ENCODE measurements at places on chromosomes 5 and 9. TPM values are rescaled to one million over a fixed set of nuclear protein-coding genes. Genes with fewer than 3 reads are reported as not detected.

Gene COL15A1
- not detected for total RNA-seq

Gene MYOZ3
- not detected for total RNA-seq

Gene SOHLH1
- not detected for total RNA-seq

Gene FRRS1L
- not detected for total RNA-seq

GRCh38 chr5:69512740-69513260 lies 20.2 kb downstream of the OCLN start:
- DNase-seq, result no peak
- H3K27me3 ChIP-seq, result no peaks in the 10 kb centered on the region
- no peak overlapping the region for H3K4me3 ChIP-seq
- no peak overlapping the region for H3K27ac ChIP-seq
- no peaks in the 10 kb centered on the region for H3K4me1 ChIP-seq
- H3K36me3 ChIP-seq, result no peaks in the 10 kb centered on the region

DNA sequence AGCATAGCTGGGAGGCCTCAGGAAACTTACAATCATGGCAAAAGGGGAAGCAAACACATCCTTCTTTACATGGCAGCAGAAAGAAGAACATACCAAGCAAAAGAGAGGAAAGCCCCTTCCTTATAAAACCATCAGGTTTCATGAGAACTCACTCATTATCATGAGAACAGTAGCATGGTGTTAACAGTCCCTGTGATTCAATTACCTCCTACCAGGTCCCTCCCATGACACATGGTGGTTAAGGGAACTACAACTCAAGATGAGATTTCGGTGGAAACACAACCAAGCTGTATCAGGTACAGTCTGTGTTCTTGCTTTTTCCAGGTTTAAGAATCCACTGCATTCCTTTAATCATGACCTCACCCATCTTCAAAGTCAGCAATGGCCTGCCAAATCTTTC lies 514.2 kb downstream of the KCTD16 start:
- DNase-seq, result no peak
- H3K27me3 ChIP-seq, result no peaks in the 10 kb centered on the region
- no peak overlapping the region for H3K27ac ChIP-seq
- H3K4me1 ChIP-seq, result no peaks in the 10 kb centered on the region
- no peaks in the 10 kb centered on the region for H3K36me3 ChIP-seq
- H3K4me3 ChIP-seq, result no peak overlapping the region

- H3K4me1 ChIP-seq, result no peaks in the 10 kb centered on the region
- DNase-seq, result no peak
- no peak overlapping the region for H3K27ac ChIP-seq
- H3K36me3 ChIP-seq, result peaks cover 8% of the 10 kb centered on the region
- H3K4me3 ChIP-seq, result no peak overlapping the region
Measured at GRCh38 chr5:168552146-168552545, 23.0 kb downstream of the FBLL1 start.

DNA sequence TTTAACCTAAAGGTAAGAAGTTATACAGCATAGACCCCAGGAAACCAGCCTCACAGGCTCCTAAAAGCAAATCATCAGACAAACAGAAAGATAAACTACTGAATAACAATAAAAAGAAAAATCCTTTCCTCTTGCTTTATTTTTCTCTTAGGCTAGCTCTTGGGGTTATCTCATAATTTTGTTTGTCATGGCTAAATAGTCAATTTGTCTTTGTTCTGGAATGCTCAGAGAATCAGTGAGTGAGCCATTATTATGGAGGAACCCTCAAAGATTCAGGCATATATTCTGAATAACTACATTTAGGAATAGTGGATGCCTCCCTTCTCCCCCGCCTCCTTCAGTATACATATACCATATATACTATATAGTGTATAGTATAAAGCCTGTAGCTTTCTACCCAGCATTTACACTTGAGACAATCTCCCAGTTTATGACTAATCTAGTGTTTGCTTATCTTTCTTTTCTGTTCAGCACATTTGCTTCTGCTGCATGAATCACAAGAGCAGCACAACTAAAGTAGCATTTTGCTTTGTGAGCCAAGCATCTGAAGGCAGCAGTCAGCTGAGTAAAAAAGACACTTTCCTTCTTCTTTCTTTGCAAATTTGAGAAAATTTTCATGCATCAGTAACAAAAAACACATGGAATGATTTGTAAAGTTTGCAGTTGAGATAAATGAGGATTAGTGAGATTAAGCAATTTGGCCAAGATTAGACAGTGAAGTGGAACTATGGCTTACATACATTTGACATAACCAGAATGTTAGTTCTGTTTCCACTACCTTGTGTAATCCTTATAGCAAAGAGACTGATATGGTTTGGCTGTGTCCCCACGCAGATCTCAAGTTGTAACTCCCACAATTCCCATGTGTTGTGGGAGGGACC lies 45.3 kb upstream of the PPP3R2 start:
- H3K4me1 ChIP-seq, result no peaks in the 10 kb centered on the region
- no peak for DNase-seq
- no peaks in the 10 kb centered on the region for H3K27me3 ChIP-seq
- no peaks in the 10 kb centered on the region for H3K36me3 ChIP-seq
- no peak overlapping the region for H3K27ac ChIP-seq

DNA sequence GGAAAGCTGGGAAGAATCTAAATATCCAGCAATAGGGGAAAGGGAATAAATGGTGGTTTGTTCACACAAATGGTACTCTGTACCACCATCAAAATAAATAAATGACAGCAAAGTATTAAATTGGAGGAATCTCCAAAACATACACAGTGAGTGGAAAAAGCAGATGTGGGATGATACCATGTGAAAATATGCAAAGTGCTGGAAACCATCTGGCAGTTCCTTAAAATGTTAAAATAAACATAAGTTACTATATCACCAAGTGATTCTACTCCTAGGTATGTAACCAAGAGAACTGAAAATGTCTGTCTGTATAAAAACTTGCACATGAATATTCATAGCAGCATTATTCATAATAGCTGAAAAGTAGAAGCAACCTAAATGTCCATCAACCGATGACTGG lies 41.9 kb upstream of the TEX48 start:
- H3K27ac ChIP-seq, result no peak overlapping the region
- no peak overlapping the region for H3K4me3 ChIP-seq
- no peaks in the 10 kb centered on the region for H3K27me3 ChIP-seq

- H3K27me3 ChIP-seq, result no peaks in the 10 kb centered on the region
- H3K4me3 ChIP-seq, result no peak overlapping the region
- no peaks in the 10 kb centered on the region for H3K4me1 ChIP-seq
- no peak for DNase-seq
- H3K27ac ChIP-seq, result no peak overlapping the region
Measured at GRCh38 chr9:79446523-79447307, 125.0 kb upstream of the TLE4 start.

DNA sequence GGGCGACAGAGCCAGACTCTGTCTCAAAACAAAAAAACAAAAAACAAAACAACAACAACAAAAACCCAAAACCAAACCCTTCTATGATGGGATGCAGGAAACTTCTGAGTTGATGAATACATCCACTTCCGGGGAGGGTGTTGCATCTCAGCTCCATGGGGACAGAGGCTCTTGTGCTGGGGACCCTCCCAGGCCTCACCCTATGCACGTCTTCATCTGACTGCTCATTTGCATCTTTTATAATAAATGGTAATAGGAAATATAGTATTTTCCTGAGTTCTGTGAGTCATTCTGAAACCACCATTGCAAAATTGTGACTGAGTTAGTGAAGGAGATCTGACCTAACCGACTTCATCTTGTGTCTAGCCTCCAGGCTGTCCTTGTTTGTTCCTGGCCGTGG lies 109.5 kb upstream of the SLC28A3 start:
- no peaks in the 10 kb centered on the region for H3K27me3 ChIP-seq
- H3K4me3 ChIP-seq, result no peak overlapping the region
- H3K27ac ChIP-seq, result no peak overlapping the region
- DNase-seq, result no peak

- DNase-seq, result no peak
- no peak overlapping the region for H3K4me3 ChIP-seq
- no peak overlapping the region for H3K27ac ChIP-seq
- H3K36me3 ChIP-seq, result no peaks in the 10 kb centered on the region
- no peaks in the 10 kb centered on the region for H3K27me3 ChIP-seq
- no peaks in the 10 kb centered on the region for H3K4me1 ChIP-seq
Measured at GRCh38 chr9:80841888-80842287, 847.5 kb downstream of the TLE1 start.

- DNase-seq, result no peak
- H3K27me3 ChIP-seq, result no peaks in the 10 kb centered on the region
- no peak within 1 kb of the TSS for H3K4me3 ChIP-seq
- H3K27ac ChIP-seq, result no peak within 1 kb of the TSS
Measured at GRCh38 chr5:93741136-93741811, at the start of gene POU5F2. TSS of gene POU5F2 (minus strand) at chr5:93741600. CDS start at chr5:93741563, 37 bp downstream.

All from CD8-positive, alpha-beta memory T cell (primary cell).